ENCODE measurements at places on chromosomes 5 and 9. TPM values are rescaled to one million over a fixed set of nuclear protein-coding genes. Genes with fewer than 3 reads are reported as not detected.

Gene JAKMIP2
- 0.91 TPM for total RNA-seq

Gene ACOT12
- total RNA-seq: not detected

DNA sequence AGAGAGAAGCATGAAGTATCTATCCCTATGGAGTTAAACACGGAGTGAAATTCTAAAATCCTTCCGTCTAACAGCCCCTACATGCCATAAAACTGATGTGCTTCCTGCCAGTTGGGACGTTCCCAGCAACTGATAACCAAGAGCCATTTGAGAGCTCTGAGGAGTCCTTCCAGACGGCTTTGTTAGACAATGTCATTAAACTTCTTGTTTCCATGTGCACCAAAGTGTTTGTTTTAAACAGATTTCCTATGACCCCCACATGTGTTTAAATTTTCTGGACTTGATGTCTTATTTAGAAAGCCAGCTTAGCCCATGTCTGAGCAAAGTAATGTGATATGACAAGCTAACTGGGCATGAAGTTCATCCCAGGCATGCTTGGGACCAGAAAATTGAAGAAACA, 57.2 kb upstream of the LPAR1 start:
- DNase-seq: no peak

- no peak for DNase-seq
Observed at GRCh38 chr5:132303589-132303988, 9.4 kb downstream of the SLC22A4 start.

DNA sequence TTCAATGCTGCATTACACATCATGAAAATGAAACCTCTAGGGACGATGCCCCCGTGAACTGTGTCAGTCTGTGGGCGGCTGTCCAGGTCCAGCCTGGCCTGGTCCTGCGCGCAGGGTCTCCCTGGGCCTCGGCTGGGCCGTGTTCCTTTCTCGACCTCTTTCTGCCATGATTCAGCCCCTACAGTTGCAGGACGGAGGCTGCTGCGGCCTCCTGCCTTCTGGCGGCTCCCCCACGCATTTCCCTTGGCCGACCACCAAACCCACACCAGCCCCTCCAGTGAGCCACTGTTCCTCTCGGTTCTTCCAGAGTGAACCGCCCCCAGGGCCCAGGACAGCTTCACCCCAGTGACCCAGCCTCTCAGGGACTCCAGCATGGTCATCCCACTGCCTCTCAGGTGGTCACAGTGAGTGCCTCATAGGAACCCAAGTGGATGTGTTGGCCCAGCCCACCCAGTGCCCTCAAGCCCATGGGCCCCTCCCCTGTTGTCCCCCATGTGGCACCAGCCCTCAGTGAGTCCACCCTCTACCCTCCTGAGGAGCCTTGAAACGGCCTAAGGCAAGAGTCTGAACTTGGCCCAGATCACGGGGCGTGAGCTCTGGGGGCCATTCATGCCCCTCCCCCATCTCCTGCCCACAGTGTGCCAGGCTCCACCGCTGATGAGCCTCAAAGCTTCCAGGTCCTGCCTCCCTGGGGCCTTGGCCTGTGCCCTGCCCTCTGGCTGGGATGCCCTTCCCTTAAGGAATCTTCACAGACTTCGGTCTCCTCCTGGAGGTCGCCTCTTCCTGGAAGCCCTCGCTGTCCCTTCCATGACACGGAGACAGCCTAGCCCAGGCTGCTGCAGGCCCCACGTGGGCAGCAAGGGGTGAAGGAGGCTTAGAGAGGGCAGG, 10.0 kb upstream of the CLIC3 start:
- DNase-seq: no peak

GRCh38 chr9:64128572-64128971, 1156.4 kb downstream of the FOXD4L5 start:
- DNase-seq: no peak

GRCh38 chr5:132841305-132841704, 10.9 kb upstream of the SHROOM1 start:
- DNase-seq: no peak

DNA sequence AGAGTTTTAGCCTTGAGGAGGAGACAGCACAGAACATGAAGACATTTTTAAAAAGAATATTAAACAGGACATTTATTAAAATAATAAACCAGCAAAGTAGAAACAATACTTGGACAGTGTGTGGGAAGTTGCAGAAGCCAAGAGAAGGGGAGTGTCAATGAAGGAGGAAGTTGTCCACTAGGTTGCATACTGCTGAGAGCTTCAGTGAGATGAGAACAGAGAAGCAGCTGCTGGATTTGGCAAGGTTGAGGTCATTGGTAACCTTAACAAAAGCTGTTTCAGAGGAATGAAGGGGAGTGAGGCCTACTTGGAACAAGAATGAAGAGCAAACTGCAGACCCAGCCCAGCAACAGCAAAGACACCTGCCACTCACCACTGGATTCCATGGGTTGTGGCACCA, 11.4 kb downstream of the BHMT start:
- DNase-seq: no peak

GRCh38 chr5:27523629-27524028, 485.2 kb upstream of the CDH9 start:
- no peak for DNase-seq
